ENCODE measurements at places on chromosomes 2 and 18.

GRCh38 chr2:17482651-17483050 is 35.6 kb downstream of the RAD51AP2 start:
- DNase-seq = no peak

GRCh38 chr18:6342990-6343389 is 71.7 kb downstream of the L3MBTL4 start:
- DNase-seq = no peak

DNA sequence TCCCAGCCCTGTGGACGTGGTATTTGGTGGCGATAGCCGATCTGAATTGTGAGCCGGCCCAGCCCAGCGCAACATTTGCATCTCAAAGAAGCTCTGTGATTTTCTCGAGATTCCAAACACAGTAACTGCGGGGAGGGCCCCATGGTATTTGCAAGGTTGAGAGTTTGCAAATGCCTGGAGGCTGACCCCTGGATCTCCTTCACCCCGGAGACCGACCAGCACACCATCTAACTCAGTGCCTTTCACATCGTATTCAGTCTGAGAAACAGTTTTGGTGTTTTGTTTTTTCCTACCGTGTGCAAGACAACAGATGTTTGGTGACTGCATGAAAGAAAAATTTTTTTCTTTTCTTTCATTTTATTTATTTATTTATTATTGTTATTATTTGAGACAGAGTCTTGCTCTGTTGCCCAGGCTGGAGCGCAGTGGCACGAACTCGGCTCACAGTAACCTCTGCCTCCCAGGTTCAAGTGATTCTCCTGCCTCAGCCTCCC is 40.3 kb downstream of the MYCN start:
- DNase-seq = no peak

DNA sequence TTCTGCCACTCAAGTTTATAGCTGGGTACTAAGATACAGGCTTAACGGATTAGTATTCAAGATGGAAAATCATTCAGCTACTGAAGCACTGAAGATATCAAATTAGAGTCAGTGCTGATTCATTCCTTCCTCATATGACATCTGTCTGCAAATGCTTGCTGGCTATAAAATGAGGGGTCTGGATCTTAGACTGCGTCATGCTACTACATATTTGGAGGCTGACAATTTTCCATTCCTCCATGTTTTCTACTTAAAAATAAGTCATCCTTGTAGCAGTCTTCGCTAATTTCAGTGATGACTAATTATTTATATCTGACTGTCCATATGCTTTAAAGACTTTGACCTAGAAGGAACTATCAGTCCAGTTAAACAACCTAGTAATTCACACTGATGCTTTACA is 233.4 kb downstream of the RIT2 start:
- DNase-seq = no peak

- no peak for DNase-seq
Observed at GRCh38 chr2:69943843-69944525, 17.4 kb downstream of the ASPRV1 start.

DNA sequence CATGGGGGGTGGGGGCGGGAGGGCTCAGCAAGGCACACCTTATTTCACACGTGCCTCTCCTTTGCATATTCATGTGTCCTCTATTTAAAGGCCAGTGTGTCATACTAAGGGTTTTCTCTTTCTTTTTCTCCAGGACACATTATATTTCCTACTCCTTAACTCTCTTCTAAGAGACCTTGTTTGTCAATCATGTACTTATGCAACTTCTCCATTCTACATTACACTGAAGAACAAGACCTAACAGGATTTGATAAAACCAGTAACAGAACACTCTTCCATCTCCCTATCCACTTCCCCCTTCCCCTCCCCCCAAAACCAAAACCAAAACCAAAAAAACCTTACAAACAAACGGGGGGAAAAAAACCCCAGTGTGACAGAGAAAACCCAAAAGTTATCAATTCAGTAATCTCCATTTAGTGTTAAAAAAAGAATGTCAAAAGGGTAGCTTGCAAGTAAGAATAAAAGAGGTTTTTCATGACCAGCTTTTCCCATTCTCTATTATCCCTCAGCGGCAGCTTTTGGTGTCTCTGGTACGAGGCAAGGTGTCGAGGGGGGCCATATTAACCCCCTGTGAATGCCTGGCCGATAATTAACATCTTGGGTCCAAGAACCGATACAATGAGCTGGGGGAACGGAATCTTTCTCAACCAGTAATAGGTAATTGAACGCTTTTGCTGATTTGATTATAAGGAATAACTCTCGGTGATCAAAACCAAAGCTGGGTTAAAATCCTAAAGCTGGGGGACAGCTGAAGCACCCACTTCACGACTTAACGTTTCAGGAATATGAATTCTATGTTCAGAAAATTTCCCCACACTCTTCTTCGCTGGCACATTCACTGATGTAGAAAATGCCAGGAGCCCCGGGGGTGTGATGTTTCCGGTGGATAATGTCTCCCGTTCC is 191.0 kb upstream of the TCF4 start:
- no peak for DNase-seq

DNA sequence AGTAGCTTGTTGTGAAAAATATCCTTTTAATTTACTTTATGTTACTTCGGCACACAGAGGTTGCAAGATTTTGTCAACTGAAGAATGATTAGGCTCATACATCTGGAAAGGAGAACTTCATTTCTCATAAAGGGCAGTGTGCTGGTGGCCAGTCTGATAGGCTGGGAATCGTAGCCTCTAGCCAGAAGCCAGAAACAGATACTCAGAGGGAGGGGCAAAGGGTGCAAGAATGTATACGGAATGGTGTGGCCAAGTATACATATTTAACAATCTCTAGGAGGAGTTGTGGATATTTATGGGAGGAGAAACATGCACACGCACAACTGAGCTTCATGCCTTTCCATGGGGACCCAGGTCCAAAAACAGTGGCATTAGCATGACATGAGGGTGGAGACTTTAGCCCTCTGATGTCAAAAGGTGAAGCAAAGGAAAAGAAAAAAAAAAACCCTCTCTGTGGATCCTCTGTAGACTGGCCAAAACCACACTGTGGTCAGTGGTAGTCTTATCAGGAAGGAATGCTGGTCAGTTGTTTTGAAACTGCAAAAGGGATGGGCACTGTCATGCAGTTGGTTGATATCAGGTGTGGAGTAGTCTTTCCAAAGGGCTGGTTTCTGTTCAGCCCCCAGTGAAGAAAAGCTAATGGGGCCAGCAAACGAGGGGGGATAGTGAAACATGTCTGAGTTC is 34.9 kb upstream of the APCDD1 start:
- DNase-seq = no peak

DNA sequence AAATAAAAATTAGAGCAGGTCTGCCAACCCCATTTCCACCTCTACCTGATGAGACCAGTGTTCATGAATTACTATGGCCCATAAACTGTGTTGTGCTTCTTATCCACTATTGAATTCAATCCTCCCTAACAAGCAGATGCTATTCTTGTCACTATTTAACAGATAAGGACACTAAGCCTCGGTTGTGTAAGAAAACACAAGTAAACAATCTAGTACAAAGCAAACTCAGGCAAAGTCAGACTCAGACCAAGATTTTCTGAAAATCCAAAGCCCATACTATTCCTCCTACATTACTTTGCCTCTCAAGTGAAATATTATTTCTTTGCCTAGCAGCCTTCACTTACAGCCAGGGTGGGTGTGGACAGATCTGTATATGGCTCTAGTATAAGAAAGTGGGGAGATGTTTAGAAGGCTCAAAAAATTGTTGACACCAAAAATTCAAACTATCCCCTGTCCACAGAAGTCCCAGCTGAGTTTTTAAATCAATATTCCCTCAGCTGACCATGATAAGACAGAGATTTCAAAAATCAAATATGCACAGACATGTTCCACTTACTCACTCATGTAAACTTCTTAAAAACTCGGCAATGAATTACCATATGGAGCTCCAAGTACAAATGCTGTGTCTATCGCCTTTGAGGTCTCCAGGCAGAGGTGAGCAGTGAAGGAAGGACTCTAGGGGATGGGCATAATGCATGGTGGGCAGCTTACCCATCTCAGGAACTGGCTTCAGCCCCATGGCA is 16.0 kb upstream of the TTR start:
- DNase-seq = no peak

- DNase-seq = no peak
Observed at GRCh38 chr2:122323927-122324326, 568.5 kb downstream of the TSN start.

All from activated naive CD4-positive, alpha-beta T cell treated with anti-CD3 and anti-CD28 coated beads, Interleukin-2, amount 10 ng/mL, durations not matched to agents 7 days and 5 days (primary cell).